ENCODE measurements at places on chromosomes 4 and X.

GRCh38 chr4:121148000-121148399, 16.1 kb downstream of the TNIP3 start:
- DNase-seq, result no peak

DNA sequence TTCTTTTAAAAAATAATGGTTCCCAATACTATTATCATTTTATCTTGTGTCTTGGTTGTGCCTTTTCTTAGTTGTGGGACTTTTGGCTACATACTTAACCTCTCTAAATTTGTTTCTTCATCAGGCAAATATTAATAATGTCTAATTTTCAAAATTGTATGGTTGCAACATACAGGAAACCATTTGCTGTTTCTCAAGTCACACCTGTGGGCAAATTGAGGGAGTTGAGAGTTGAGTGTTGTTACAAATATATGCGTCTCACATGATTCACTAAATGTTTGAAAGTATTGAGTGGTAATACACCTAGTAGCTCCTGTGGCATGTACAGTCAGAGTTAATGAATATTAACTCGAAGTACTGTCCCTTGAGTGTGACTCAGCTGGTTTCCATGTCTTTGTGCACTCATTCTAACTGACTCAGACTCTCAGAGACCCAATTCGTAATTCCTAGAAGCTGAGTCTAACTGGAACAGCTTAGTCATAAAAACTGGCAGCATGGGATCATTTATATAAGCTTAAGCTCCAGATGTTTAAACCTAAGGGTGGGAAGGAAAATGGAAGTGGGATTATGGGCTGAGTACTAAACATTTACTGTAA, 802.4 kb downstream of the TRIML1 start:
- DNase-seq, result no peak

GRCh38 chr4:59127743-59128142, 2017.6 kb upstream of the IGFBP7 start:
- no peak for DNase-seq

DNA sequence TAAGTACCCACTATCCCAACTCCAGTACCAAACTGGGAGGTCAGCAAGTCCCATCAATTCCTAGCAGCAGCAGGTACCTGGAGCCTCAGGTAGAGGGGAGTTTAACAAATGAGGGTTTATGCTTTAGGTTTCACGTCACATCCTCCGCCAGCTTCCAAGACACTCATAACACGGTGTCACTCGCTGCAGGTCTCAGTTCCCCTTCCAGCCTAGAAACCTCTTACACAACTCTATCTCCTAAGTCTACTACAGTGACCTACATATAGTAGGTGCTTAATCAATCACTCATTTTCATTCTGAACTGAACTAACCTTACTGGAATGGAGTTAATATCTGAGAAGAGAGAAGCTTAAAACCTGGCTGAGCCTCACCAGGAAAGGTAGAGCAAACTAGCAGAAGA, 96.0 kb downstream of the EFHC2 start:
- DNase-seq, result no peak

DNA sequence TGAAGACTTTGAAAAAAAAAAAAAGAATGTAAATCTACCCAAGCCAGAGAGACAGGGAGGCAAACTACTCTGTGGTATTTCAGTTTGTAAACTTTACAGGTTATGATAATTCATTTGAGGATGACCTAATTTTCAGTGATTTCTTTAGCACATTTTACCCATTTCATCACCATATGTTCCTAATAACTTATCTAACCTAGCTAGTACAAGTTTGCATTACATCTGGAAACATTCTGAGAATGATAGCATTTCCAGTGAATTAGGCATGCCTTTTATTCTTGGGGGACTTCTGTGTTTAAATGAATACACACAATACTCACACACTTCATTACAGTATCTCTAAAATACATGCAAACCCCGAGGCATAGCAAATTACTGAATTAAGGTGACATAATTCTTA, 1055.5 kb downstream of the PCDH18 start:
- DNase-seq, result no peak

DNA sequence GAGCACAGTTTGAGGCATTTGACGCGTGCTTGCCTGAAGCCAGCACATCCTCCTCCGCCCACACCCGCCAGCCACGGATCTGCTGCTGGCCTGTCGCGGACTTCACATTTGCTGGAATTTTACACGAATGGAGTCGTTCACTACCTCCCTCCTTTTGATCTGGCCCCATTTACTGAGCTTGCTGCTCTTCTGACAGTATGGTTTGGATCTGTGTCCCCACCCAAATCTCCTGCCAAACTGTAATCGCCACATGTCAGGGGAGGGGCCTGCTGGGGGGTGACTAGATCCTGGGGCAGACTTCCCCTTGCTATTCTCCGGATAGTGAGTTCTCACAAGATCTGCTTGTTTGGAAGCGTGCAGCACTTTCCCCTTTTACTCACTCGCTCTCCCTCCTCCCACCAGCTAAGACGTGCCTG, 19.9 kb upstream of the CPLX1 start:
- no peak for DNase-seq

- no peak for DNase-seq
These were observed 28.1 kb downstream of the SHISA3 start for GRCh38 chr4:42425146-42426065.
